Activated CD8-positive, alpha-beta T cell treated with anti-CD3 and anti-CD28 coated beads, Interleukin-2, amount 10 ng/mL, durations not matched to agents 7 days and 5 days (primary cell): ENCODE measurements at places on chromosomes 11 and 22. TPM values are rescaled to one million over a fixed set of nuclear protein-coding genes. Genes with fewer than 3 reads are reported as not detected.

HOATZ gene
- total RNA-seq: 0.37 TPM

RAB38 gene
- total RNA-seq: 0.70 TPM

- no peak for DNase-seq
These were observed 4.7 kb upstream of the CRKL start for GRCh38 chr22:20912494-20912893.

VSIG2 gene
- not detected for total RNA-seq

GRCh38 chr11:14372011-14372410 is 13.0 kb upstream of the RRAS2 start:
- DNase-seq: no peak

DNA sequence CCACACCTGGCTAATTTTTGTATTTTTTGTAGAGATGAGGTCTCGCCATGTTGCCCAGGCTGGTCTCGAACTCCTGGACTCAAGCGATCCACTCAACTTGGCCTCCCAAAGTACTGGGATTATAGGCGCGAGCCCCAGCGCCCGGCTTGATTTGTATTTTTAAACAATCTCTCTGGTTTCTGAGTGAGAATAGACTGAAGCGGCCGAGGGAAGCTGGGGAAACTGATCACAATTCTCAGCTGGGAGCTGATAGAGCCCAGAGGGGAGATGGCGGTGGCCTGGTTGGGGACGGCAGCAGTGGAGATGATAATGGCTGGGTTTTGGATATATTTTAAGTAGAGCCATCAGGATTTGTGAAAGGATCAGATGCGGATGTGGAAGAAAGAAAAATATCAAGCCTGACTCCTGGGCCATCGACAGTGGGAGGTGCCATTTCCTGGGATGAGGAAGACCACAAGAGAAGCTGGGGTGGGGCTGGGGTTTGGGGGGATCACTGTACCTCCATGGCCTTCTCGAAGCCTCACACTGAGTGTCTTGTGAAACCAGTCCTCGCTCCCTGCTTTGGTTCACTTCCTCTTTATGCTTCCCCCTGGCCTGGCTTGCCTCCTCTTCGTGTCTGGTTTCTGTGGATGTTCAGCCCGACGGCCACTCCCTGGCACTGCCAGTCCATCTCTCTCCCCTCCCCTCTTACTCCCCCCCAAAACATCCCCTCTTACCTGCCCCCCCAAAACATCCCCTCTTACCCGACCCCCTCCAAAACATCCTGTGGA is 51.9 kb downstream of the IGLL1 start:
- DNase-seq: no peak

- DNase-seq: no peak
These were observed 2.9 kb downstream of the DAGLA start for GRCh38 chr11:61682906-61683675.

- DNase-seq: no peak
These were observed 303.1 kb upstream of the PLET1 start for GRCh38 chr11:112563808-112564207.

DNA sequence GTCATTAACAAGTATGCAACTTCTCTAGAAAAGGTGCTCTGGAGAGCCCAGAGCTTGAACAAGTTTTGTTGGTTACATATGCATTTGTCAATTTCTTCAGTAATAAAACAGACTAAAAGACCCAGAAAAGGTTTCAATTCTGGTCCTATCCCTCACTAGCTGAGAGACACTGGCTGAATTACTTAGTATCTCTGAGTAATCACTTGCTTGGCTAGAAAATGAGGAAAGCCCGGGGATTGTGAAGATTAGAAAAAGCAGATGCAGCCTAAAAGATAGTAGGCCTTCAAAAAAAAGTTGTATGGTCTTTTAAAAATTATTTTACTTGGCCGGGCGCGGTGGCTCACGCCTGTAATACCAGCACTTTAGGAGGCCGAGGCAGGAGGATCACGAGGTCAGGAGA is 41.2 kb downstream of the MAPK1 start:
- DNase-seq: no peak
